ENCODE measurements at places on chromosomes 12 and 14. TPM values are rescaled to one million over a fixed set of nuclear protein-coding genes. Genes with fewer than 3 reads are reported as not detected.

The UNC79 gene
- 0.10 TPM for total RNA-seq

The EID3 gene
- total RNA-seq, result 6.2 TPM

The LTBR gene
- 55.8 TPM for total RNA-seq

The PRB2 gene
- total RNA-seq, result not detected

The RPGRIP1 gene
- total RNA-seq, result 0.42 TPM

The AQP6 gene
- 0.08 TPM for total RNA-seq

The KCNK13 gene
- total RNA-seq, result 0.18 TPM

The DDN gene
- 0.05 TPM for total RNA-seq

The GLIPR1L1 gene
- not detected for total RNA-seq

The KRT72 gene
- not detected for total RNA-seq

The TMEM119 gene
- total RNA-seq, result 0.25 TPM

The CLEC1B gene
- total RNA-seq, result 0.26 TPM

The ZDHHC22 gene
- not detected for total RNA-seq

The ATP5F1B gene
- 201 TPM for total RNA-seq

The RPL10L gene
- total RNA-seq, result not detected

The TIMM9 gene
- total RNA-seq, result 64.0 TPM

The TSFM gene
- total RNA-seq, result 22.2 TPM

The OTUB2 gene
- total RNA-seq, result 0.72 TPM

The OTX2 gene
- not detected for total RNA-seq

The FRMD6 gene
- 33.3 TPM for total RNA-seq

The SLC38A4 gene
- not detected for total RNA-seq

The SERPINA12 gene
- total RNA-seq, result not detected

The IGF1 gene
- total RNA-seq, result 29.6 TPM

The PRKD1 gene
- total RNA-seq, result 39.9 TPM

The ACOT4 gene
- total RNA-seq, result 2.1 TPM

The SIX1 gene
- total RNA-seq, result 0.20 TPM

The PLA2G1B gene
- total RNA-seq, result 17.0 TPM

The C12orf60 gene
- 1.2 TPM for total RNA-seq

The CMA1 gene
- not detected for total RNA-seq

The SRGAP1 gene
- 5.7 TPM for total RNA-seq

The NYNRIN gene
- 69.3 TPM for total RNA-seq

The ANO2 gene
- 3.2 TPM for total RNA-seq
